ENCODE measurements at places on chromosomes 5 and 9.

DNA sequence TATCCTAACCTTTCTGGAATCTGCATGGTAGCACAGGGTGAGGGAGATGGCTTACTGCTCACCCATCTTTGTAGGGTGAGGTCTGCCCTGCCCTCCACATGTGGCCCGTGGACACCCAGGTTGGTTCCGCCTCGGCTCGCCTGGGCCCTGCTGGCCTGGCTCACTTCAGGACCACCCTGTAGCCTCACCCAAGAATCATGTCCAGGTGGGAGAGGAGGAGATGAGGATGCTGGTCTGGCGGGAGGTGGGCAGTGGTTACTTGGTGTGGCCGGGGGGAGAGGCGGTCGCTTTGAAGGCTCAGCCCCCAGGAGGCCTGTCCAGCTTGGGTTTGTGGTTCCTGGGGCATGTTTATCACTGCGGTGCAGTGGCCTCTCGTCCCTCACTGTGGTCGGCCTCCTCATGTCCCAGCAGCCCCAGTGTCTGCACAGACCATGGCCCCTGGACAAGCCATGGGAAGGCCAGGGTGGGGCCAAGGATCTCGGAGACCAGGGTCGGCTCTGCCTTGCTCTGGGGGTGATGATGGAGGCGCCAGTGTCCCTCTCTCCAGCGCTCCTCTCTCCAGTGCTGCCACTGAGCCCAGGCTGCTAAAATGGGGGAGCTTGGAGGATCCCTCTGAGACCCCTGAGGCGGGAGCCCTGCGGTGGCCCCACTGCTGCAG lies 4.6 kb downstream of the OBP2B start:
- no peak for DNase-seq

GRCh38 chr9:13810510-13810909 lies 503.4 kb downstream of the NFIB start:
- no peak for DNase-seq

DNA sequence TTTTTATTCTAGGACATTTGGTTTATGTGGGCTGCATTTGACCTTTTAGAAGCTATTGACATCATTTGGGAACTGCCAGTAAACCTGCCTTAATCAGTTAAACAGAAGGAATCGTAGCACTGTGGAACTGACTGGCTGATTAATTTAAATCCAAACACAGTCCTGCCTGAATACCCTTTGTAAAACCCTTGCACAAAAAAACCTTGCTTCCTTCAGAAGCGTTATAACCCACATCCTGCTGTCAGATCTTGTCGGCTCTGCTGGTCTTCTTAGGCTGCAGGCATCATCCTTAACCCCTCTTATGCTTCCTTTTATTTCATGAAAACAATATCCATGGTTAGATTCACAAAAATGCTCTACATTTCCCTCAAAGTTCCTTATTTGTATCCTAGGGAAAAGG lies 46.3 kb downstream of the PAM start:
- no peak for DNase-seq

DNA sequence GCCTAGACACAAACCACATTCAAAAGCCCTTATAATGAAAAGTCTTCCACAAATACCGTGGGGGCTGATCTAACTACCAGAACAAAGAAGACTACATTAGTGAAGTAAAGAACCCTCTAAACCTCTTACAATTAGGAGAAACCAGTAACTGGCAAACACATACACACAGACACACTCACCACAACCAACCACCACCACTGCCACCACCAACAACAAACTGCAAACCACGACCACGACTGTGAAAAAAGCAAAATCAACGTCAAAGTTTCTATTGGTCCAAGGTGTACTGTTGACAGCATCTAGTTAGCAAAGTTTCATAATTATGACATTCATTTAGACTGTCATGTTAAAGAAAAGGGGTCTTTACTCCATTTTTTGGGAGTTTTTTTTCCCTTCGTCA lies 2.7 kb downstream of the CDO1 start:
- no peak for DNase-seq

DNA sequence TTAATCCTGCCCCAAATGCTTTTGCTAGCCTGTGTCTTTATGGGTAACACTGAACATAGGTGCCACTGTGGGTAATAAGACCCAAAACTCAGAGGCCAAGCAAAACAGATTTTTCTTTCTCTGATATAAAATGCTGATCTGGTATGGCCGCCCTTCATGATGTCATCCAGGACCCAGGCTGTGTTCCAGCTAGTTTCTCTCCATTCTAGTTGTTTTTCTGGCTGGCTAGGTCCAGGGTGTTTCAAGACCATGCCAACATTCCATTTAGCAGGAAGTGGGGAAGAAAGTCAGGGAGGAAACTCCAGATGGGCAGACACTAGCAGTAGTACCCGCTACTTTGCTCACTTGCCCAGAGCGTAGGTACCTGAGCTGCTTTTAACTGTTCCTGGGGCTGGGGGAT lies 183.9 kb upstream of the OTULINL start:
- DNase-seq = no peak

DNA sequence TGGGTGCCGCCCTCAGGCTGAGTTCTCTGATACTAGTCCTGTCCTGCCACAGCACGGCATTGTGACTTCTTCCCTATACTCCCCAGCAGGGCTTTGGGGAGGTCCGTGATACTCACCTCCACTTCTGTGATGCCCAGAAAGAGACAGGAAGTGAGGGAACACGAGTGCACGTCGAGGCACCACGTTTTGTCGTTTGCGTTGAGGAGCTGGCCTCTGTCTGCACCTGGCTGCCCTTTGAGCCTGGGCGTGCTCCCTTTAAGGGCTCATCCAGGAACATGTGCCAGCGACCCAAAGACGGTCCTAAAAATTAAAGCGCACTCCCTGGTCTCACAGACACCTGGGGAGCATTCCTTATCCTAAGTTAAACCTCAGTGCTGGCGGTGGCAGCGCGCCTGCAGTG lies 8.7 kb upstream of the IRX4 start:
- DNase-seq = no peak

DNA sequence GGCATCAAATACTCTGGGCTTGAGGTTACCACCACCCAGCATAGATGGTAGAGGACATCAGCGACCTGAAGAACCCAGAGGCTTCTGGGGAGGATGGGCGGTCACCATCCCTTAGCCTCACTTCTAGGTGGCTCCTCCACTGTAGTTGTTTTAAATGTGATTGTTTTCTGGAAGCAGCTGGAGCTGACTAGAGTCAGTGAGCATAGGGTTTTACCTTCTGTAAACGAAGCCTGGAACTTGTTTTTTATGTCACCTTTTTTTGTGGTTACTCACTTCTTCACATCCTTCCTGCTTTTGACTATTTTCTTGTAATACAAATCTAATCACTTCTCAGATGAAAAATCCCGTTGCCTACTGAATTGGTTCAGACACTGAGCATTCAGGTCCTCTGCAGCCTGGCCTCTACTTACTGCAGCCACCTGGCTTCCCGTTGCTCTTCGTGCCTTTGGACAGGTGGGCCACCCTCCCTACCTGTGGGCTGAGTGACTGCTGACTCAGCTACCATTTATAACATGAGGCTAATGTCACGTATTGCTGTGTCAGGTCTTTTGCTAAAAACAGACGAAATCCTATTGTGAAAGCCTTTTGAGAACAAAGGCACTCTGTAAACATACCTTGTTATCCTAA lies 167.8 kb downstream of the MAN2A1 start:
- DNase-seq = no peak

DNA sequence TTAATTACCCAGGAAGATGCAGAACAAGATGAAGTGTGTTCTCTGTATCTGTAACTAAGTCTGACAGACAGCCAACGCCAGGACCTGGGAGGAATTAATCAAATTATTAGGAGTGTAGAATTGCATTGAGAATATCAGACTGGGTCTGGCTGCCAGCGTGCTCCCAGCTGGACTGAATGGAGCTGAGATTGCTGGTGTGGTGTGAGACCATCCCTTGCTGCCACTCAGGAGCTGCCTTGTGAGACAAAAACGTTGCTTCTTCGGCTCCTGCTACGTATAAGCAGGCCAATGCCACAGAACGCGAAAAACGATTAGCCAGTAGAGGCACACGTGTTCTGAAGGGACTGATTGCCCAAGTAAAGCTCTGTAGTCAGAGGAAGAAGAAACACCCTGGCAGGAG lies 66.8 kb downstream of the AMBP start:
- no peak for DNase-seq

- no peak for DNase-seq
These were observed 1.9 kb downstream of the FUT7 start for GRCh38 chr9:137030006-137030405.

- no peak for DNase-seq
These were observed 194.3 kb upstream of the MSX2 start for GRCh38 chr5:174529925-174530681.

- DNase-seq = no peak
These were observed 255.1 kb downstream of the ZSWIM6 start for GRCh38 chr5:61587125-61587524.

DNA sequence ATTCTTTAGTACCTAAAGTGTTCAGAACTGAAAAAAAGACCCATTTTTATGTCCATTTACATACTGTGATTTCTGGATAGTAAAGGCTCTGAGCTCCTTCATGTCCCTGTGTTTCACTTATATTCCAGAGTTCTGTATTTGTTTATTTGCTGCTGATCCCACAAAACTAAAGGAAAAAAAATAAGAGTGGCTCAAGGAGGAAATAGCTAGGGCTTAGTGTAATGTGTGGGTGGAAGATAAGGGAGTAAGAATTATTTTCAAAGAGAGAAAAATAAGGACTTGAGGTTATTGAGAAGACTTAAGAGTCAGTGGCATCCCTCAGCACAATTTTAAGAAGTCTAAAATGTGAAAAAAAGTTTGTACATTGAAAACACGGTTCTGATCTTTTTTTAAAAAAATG lies 46.0 kb downstream of the ENTREP1 start:
- no peak for DNase-seq

GRCh38 chr9:1522219-1522767 lies 472.1 kb downstream of the DMRT2 start:
- DNase-seq = no peak

DNA sequence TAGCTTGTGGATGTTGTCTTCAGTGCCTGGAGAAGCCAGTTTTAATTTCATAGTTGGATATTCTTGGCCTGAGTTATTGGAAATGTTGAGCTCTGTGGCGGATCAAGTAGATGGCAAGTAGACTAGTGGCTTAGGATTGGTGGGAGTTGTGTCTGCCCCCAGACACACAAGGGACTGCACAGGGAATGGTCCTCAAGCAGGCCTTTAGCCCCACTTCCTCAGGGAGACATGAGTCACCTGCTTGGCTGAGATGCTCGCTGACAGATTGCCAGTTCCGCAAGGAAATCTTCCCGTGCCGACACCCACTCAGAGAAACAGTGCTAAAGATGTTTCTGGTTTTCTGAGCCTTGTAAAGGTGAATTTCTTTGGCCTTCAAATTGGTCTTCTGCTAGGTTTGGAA lies 18.8 kb upstream of the CATSPER3 start:
- no peak for DNase-seq

- no peak for DNase-seq
These were observed 77.5 kb downstream of the SLC1A3 start for GRCh38 chr5:36683821-36684434.

DNA sequence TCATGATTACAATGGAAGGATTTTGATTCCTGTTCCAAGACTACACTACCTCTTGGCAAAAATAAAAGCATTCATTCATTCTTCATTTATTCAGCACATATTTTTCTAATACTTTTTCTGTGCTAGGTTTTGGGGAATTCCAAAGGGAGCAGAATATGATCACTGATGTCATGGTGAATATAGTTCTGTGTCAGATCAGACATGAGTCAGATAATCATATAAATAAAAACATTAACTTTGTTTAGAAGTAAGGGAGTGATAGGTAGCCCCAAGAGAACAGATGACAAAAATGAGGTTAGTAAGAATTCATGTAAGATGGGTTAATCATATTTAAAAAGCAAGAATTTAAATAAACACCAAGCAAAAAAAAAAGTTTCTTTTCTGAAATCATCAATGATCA lies 94.1 kb upstream of the RANBP6 start:
- no peak for DNase-seq

GRCh38 chr5:176712546-176713304 lies 65.4 kb downstream of the TSPAN17 start:
- DNase-seq = no peak

GRCh38 chr5:168097876-168098653 lies 193.4 kb upstream of the WWC1 start:
- DNase-seq = no peak

GRCh38 chr5:41347569-41347968 lies 134.2 kb upstream of the C6 start:
- no peak for DNase-seq

DNA sequence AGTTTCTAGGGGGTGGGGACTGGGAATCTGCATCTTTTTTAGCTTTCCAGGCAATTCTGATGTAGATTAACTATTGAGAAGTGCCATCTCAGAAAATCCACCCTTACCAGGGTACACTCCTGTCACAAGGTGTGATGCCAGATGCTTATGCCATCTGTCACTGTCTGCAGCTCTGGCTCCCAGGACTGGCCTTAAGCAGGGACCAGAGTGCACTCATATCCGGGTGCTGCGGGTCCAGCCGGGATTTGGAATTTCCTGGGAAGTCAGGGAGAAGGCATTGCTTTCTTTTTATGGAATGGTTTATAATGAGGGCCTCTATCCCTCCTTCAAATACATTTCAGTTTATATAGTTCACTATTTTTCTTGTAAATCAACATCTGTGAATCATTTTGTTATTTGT lies 92.6 kb downstream of the TMEM174 start:
- DNase-seq = no peak

GRCh38 chr9:97415146-97415545 lies 3.2 kb downstream of the TDRD7 start:
- DNase-seq = no peak

DNA sequence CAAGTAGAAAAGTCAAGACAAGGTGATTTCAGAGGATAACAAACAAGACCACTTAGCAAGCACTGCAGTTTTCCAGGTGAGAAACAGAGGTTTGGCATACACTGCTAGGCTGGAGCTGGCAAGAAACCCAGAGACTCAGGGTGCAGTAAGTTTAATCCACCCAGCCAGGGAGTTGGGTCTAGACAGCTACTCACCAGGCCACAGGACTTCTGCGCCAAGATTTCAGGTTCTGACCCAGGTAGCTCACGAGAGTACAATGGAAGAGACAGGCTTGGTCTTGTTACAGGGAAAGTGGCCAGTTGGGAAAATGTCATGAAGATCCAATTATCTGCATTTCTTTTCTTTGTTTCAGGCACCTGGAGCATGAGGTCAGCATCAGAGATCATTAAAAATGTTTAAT lies 9.8 kb downstream of the SMIM23 start:
- no peak for DNase-seq

- no peak for DNase-seq
These were observed 262.9 kb upstream of the TRPM3 start for GRCh38 chr9:71384343-71384742.

DNA sequence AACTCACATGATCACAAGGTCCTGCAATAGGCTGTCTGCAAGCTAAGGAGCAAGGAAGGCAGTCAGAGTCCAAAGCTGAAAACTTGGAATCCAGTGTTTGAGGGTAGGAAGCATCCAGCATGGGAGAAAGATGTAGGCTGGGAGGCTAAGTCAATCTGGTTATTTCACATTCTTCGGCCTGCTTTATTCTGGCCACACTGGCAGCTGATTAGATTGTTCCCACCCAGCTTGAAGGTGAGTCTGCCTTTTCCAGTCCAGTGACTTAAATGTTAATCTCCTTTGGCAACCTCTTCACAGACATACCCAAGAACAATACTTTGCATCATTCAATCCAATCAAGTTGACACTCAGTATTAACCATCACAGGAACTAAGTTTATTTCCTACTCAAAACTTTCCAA lies 453.4 kb downstream of the TLE4 start:
- DNase-seq = no peak

GRCh38 chr9:118761016-118761790 lies 608.0 kb downstream of the BRINP1 start:
- DNase-seq = no peak

Data from NCI-H2029 treated with DMSO at 0.1 percent for 48 hours (cell line).